ENCODE measurements at places on chromosomes 11 and 22. TPM values are rescaled to one million over a fixed set of nuclear protein-coding genes. Genes with fewer than 3 reads are reported as not detected.

CHEK1 gene
- 39.2 TPM for total RNA-seq

YIF1A gene
- total RNA-seq = 166 TPM

ACAT1 gene
- total RNA-seq = 117 TPM

SLC1A2 gene
- total RNA-seq = 0.10 TPM

ANO1 gene
- not detected for total RNA-seq

MYOD1 gene
- not detected for total RNA-seq

DNA sequence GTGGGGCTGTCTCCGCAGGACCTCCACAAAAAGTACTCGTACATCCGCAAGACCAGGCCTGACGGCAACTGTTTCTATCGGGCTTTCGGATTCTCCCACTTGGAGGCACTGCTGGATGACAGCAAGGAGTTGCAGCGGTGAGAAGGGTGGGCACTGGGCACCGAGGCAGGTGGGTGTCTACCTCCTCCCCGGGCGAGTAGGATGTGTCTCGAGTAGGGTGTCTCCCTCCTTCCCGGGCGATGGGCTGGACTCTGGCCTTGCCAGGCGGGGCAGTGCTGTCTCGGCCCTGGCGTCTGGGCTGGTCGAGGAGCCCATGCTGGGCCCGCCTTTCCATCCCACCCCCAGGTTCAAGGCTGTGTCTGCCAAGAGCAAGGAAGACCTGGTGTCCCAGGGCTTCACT lies 10.3 kb downstream of the OTUB1 start:
- DNase-seq = no peak

GRCh38 chr22:37996515-37997246 lies 12.3 kb upstream of the SOX10 start:
- no peak for DNase-seq

DNA sequence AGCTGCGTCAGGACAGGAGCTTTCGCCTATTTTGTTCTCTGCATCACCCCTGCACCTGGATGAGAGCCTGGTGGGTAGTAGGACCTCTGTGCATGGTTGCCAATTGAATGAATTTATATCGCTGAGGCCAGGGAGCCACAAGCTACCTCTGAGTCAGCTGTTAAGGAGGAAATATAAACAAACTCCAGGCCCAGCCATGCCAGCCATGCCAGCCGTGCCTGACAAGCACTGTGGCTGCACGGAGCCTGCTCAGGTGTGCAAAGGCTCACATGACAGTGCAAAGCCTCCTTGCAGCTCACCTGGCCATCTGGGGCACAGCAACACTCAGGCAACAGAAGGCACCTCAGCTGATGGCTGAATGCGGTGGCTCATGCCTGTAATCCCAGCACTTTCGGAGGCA lies 33.7 kb upstream of the LINC01488 start:
- peak; percentile 74 for DNase-seq

- no peak for DNase-seq
Measured at GRCh38 chr11:113271551-113272245, 42.7 kb upstream of the TTC12 start.

GRCh38 chr11:35077709-35078469 lies 61.1 kb upstream of the CD44 start:
- peak; percentile 99 for DNase-seq

DNA sequence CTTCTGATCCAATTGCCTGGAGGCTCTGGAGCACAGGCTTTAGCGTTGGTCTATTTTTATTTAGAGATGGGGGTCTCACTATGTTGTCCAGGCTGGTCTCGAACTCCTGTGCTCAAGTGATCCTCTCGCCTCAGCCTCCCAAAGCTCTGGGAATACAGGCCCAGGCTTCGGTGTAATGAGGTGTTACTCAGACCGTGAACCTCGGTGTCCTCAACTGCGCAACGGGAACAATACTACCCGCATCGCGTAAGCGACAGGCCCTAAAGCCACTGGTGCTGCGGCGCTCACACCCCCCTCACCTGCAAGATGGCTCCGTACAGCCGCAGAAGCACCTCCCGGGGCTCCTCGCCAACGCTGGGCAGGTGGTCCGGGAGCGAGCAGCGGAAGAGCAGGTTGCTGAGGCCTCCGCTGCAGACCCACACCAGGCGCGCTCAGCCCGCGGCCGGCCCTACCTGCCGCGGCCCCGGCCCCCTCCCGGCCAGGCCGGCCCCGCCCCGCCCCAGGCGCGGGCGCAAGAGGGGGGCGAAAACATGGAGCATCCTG lies 628 bp downstream of the CHKB start:
- DNase-seq = no peak

GRCh38 chr11:12174477-12175143 lies 64.2 kb downstream of the MICAL2 start:
- DNase-seq = no peak

DNA sequence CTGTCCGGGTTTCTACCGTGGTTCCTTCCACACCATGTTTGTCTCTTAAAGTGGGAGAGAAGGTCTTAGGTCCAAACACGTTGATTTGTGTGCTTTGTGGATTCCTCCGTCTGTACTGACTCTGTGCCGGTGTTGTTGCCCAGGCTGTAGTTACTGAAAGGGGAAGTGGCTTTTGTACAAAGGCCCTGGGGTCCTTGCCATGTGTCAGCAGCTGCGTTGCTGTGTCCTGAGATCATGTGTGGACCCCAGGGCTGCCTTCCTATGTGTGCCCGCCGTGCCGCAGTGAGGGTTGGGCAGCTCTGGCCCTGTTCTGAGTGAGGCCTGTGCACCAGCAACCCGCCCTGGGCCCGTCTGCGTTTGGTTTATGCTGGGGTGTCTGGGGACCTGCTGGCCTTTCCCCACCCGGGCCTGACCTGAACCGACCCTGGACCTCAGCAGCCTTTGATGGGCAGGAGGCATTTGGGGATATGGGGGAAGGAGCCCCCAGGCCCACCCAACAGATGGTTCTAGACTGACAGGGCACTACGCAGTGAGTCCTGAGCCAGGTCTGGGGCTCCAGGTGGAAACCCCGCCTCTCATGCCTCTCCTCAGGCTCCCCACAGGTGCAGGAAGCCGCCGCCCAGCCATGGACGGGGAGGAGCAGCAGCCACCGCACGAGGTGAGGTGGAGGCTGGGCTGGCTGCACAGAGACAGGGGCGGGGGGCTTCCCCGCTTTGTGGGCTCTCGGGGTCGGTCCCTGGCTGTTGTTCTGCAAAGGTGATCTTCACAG lies 6.9 kb downstream of the TRABD start:
- no peak for DNase-seq

- DNase-seq = no peak
Measured at GRCh38 chr11:11763796-11764422, 77.9 kb upstream of the USP47 start.

GRCh38 chr11:69873166-69874077 lies 54.2 kb upstream of the FGF3 start:
- DNase-seq = no peak

DNA sequence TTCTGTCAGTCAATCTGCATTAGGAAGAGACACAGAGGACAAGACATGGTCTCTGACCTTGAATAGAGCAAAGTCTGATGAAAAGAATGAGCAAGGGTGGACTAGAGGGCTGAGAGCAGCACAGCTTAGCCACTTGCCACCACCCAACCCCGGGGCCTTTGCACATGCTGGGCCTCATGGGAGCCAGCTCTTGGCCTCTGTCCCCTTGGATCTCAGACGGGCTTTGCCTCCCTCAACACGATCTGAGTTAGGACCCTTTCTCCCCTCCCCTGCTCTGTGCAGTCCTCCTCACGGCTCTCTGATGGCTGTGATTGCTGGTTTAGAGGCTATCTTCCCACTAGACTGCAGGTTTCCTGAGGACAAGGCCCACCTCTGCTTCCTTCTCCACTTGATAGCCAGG lies 131.6 kb upstream of the B3GAT1 start:
- DNase-seq = no peak

DNA sequence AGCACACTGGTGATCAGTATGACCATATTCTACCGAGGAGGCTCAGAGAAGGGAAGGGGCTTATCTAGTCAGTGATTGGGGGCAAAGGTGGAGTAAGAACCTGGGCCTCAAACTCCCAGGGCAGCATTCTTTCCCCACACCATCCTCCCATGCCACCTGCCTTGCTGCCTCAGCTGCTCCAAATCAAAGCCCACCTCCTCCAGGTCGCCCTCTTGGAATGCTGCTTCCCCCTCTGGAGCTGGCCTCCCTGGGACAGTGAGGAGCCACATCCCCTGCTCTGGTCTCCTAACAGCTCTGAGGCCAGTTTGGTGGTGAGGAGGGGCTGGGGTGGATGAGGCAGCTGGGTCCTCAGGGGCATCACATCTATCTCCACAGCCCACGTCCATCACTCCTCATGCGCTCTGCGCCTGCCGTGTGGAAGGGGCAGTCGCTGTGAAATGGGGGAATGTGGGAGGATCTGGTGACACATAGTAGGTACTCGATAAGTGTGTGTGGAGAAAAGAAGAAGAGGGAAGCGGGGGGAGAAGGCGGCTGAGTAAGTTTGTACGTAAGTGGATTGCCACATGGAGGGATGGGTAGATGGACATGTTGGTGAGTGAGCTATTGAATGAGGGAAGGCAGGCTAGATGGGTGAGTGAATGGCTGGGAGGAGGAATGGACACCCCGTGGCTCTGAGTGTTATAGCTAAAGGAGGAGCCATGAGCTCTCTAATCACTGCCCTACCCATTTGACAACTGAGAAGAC lies 16.1 kb upstream of the ARHGEF17 start:
- no peak for DNase-seq

GRCh38 chr11:64518928-64519327 lies 72.1 kb upstream of the SLC22A12 start:
- DNase-seq = no peak

- DNase-seq = no peak
Measured at GRCh38 chr11:72981971-72982685, 160.0 kb downstream of the FCHSD2 start.

DNA sequence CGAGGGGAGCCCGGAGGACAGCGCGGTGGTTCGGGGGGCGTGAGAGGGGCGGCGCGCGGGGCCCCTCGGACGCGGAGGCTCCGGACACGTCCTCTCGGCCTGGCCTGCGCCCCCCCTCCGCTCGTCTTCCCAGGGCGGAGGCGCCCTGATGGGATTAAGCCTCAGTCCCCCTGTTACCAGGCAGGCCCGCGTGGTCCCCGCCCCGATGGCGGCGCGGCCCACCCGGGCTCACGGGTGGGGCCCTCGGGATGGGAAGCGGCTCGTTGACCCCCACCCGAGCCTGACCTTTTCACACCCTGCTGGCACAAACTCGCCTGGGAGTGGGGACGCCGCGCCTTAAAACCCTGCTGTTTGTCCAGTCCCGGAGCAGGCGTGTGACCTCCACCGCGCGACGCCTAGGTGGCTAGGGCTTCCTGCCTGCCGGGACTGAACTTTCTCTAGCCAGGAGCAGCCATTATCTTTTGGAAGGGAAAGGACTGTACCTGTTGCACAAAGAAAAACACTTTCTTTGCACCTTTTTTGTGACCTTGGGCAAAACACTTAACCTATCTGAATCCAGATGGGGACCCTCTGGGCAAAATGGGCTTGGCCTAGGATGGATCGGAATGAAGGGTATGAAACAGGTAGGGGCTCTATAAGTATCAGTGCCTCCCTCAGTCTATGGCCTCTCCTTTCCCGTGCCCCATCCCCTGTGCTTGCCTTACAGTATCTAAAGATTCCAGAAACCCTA lies 1.0 kb downstream of the KIAA1671 start:
- no peak for DNase-seq
